Activated CD8-positive, alpha-beta T cell treated with anti-CD3 and anti-CD28 coated beads, Interleukin-2, amount 10 ng/mL, durations not matched to agents 7 days and 5 days (primary cell): ENCODE measurements at places on chromosomes 13 and 19.
A peak's percentile ranks its signal among the peaks of the same experiment; 100 is the strongest.

DNA sequence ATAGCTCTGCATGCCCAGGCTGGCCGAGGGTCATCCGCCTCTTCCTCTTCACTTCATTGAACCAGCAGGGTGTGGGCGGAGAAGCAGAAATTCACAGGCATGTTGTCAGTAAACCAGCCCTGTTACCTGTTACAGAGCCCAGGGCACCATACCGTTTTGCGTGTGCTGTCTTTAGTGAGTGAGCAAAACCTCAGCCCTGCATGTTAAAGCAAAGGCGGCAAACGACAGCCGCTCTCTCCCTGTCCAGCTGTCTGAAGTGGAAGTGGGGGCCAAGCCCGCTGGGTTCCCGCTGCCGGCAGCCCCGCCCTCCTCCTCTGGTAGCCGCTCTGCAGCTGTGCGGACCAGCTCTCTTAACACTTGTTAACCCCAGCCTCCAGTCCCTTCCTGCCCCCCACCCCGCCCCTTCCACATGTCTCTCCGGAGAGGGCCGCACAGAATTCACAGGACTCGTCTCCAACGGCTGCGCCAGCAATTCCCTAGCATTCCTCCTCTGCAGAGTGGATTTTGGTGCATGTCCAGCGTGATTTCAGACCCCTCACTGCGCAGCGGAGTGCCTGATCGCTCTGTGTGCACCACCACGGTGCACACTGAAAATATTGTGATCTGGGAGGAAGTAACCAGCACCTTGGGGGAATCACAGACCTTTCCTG is 12.7 kb downstream of the KLHL26 start:
- DNase-seq: no peak
- no peaks in the 10 kb centered on the region for H3K36me3 ChIP-seq
- H3K27ac ChIP-seq: no peak overlapping the region

GRCh38 chr19:29084266-29084665 is 128.7 kb downstream of the UQCRFS1 start:
- no peaks in the 10 kb centered on the region for H3K27me3 ChIP-seq
- no peak overlapping the region for H3K4me3 ChIP-seq
- H3K36me3 ChIP-seq: no peaks in the 10 kb centered on the region
- no peak overlapping the region for H3K27ac ChIP-seq

DNA sequence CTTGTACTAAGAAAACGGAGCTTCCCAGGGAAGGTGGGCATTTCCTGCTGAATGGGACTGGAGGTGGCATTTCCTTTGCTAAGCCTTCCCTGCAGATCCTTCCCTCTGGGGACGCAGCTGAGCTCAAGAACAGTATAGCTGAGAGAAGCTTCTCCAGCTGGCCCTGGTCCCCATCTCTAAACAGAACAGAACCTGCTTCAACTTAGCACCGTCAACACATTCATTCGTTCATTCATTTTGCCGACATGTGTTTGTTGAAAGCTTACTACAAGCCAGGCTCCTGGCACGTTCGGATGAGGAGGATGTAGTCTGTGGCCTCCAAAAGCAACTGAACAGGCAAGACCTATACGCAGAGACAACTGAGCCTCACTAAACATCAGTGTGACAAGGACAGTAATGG is 36.6 kb upstream of the PEPD start:
- H3K36me3 ChIP-seq: no peaks in the 10 kb centered on the region
- no peaks in the 10 kb centered on the region for H3K4me1 ChIP-seq

DNA sequence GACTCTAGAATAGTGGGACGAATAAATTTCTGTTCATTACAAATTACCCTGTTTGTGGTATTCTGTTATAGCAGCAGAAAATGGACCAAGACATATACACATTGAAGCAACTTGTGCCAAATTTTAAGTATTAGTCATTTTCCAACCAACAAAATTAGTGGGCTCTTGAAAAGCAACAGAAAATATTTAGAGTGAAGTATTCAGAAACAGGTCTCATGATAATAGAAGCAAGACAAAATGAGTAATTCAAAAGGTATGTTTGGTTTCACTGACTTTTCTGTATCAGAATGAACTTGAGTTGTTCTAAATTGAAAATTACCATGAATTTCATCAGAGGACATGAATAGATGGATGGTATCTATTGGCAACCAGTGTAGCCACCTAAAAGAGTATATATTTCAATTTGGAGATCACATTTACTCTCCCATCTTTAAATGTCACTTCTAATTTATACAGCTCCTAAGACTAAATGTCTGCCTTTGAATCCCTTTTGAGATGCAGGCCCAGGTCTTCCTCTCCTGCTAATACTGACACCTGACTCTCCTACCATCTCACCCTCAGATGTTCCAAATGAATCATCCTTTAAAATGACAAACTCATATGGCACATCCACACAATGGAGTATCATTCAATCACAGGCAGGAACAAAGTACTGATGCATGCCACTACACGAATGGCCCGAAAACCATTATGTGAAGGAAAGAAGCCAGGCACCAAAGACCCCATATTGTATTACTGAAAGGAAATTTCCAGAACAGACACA is 40.7 kb upstream of the DOCK9 start:
- no peak overlapping the region for H3K4me3 ChIP-seq
- peaks cover 29% of the 10 kb centered on the region for H3K4me1 ChIP-seq
- H3K27ac ChIP-seq: no peak overlapping the region
- no peaks in the 10 kb centered on the region for H3K27me3 ChIP-seq

- peaks cover 13% of the 10 kb centered on the region for H3K4me1 ChIP-seq
- no peaks in the 10 kb centered on the region for H3K27me3 ChIP-seq
- H3K27ac ChIP-seq: no peak overlapping the region
- DNase-seq: no peak
Measured at GRCh38 chr19:35733180-35734125, 8.8 kb downstream of the IGFLR1 start.

DNA sequence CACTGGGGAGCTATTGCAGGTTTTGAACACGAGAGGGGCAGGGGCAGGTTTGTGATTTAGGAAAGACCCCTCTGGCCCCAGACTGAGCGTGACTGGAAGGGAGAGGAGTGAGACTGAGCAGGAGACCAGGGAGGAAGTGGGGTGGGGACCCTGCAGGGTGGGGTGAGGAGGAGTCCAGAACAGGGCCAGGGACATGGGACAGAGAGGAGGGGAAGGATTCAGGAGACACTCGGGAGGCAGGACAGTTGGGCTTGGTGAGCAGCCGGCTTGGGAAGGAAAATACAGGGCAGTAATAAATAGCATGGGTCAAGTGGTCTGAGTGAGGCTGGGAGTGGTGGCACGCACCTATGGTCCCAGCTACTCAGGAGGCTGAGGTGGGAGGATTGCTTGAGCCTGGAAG is 9.4 kb downstream of the FOSB start:
- H3K36me3 ChIP-seq: no peaks in the 10 kb centered on the region
- H3K4me1 ChIP-seq: peaks cover 38% of the 10 kb centered on the region
- peak overlapping the region; percentile 13 for H3K4me3 ChIP-seq
- no peak for DNase-seq

DNA sequence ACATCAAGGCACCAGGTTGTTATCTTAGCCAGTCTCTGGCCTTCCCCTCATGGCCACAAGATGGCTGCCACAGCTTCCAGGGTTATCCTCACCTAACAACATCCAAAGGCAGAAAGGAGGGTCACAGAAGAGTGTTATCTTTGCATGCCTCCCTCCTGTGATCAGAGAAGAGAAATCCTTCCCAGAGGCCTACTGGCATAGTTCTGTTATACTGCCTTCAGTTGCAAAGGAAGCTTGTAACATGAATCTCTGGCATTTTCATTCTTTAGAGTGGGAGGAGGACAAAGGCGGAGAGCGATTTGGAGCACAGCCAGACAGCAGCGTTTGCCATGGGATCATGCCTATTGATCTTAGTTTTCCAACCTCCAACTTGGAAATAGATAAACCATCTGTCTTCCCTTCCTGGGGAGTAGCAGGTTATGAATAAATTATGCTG is 135.7 kb downstream of the DNAJC15 start:
- H3K27ac ChIP-seq: no peak overlapping the region
- no peak overlapping the region for H3K4me3 ChIP-seq
- no peaks in the 10 kb centered on the region for H3K4me1 ChIP-seq
- no peaks in the 10 kb centered on the region for H3K36me3 ChIP-seq
- H3K27me3 ChIP-seq: peaks cover 2% of the 10 kb centered on the region

GRCh38 chr13:25943081-25943480 is 108.7 kb downstream of the SHISA2 start:
- no peak overlapping the region for H3K4me3 ChIP-seq
- H3K4me1 ChIP-seq: peaks cover 13% of the 10 kb centered on the region
- H3K27me3 ChIP-seq: no peaks in the 10 kb centered on the region
- H3K36me3 ChIP-seq: no peaks in the 10 kb centered on the region
- no peak overlapping the region for H3K27ac ChIP-seq

DNA sequence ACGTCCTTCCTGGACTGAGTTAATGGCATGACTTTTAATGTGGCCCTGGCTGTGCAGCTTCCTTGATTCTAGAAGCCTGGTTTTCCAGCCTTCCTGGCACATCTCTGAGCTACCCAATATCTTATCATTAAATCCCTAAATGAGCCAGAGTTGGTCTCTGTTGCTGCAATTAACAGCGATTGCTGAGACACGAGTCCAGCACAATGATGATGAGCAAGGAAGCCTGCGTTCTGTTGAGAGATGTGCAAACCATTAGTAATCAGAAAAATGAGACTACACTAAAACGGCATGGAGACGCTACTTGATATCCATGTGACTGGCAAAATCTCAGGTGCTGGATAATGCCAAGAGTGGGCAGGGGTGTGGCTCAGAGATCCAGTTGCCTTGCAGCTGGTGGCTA is 26.2 kb downstream of the GPR42 start:
- no peak overlapping the region for H3K27ac ChIP-seq
- no peak overlapping the region for H3K4me3 ChIP-seq
- no peaks in the 10 kb centered on the region for H3K36me3 ChIP-seq
- no peak for DNase-seq
- H3K27me3 ChIP-seq: peaks cover 6% of the 10 kb centered on the region

DNA sequence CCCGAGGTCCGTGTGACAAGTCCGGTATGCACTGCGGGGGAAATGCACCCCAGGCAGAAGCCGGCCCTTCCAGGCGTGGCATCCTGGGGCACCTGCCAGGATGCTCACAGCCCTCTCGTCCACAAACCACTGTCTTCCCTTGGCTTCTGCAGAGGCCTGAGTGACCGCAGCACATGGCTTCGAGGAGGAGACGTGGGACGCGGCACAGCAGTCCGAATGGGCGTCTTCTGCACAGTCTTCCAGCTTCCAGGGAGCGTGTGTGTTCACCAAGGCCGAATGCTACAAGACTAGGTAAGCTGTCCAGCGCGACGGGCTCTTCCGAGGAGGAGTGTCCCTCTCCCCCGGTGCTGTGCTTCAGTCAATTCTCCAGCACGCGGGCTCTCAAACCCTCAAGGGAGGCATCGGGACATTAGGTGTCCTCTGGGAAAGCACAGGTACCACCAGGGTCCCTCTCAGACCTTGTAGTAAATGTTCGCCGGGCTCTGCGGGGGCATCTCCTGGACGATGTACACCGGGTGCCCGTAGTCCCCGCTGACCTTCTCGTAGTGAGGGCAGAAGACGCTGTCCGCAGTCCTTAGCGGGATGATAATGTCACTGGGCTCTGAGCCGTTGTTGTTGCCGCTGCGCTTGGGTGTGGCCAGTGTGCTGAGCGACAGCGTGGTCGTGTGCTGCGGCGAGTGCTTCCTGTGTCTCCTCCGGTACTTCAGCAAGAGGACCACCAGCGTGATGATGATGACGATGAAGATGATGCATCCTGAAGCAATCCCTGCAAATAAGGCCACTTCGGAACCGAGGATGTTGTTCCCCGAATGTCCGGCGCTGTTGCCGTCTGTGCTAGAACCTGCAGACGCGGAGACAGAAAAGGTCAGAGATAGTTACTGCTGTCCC is 42.6 kb downstream of the EFNB2 start:
- peaks cover 54% of the 10 kb centered on the region for H3K27me3 ChIP-seq
- H3K27ac ChIP-seq: no peak overlapping the region
- no peaks in the 10 kb centered on the region for H3K36me3 ChIP-seq
- DNase-seq: no peak

DNA sequence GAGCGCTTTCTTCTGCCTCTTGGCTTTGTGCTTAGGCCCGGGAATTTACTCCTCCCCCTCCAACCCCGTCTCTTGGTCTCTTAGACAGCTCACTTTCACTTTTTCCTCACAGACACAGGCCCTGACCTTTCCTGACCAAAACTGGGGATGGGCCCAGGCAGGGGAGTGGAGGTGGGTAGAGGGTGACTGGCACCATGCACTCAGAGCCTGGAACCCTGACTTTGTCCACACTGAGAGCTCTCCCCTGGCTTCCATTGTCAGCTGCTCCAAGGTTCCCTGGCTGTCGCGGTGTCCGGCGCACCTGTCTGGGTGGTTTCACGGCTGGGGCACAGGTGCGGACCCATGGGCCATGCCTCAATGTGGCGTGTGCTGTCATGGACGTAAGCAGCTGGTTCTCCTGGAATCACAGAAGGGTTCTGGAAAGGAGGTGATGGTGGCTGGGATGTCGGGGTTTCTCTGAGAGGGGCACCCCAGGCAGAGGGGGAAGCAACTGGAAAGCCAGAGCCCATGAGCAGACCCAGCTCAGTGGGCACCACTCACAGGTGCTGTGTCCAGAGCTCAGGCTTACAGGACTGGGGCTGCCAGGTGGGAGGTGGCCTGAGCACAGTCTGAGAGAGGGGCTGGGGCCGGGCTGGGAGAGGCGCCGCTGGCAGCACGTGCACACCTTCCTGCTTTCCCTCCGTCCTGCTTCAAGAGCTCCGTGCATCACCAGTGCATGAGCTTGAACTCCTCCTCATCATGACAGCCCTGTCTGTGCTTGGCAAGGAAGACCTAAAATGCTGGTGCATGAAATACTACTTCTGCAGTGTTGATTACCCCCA is 28.0 kb upstream of the C1QTNF9 start:
- no peaks in the 10 kb centered on the region for H3K27me3 ChIP-seq
- H3K36me3 ChIP-seq: peaks cover 50% of the 10 kb centered on the region
- no peak for DNase-seq

DNA sequence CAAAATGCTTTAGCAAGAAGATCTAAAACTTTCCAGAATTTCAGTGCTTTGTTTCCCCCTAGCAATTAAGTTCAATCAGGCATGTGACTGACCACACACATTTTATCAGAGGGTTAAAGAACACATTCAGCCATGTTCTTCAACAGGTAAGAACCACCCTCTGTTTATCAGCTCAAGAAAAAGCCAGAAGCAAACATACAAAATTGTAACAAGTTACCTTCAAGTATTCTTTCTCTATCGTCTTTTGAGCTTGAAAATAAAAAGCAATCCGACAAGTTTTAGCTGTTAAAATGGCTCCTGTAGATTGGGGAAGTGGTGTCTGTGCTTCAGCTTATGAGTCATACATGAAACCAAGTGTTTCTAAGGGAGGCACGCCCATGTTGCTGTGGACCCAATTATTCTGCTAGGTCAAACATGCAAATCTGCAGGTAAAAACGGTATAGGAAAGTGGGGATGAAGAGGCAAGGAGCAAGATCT is at the start of gene ELF1:
Gene ELF1 (minus strand): TSS at position 306 of the 477 bp plus-strand sequence. CDS start 37,262 bp downstream, outside the sequence.
- H3K36me3 ChIP-seq: peaks cover 23% of the 10 kb centered on the region
- H3K4me3 ChIP-seq: peak within 1 kb of the TSS; percentile 89
- H3K4me1 ChIP-seq: peaks cover 42% of the 10 kb centered on the region
- peak; percentile 78 for DNase-seq
- H3K27ac ChIP-seq: peak within 1 kb of the TSS; percentile 99

GRCh38 chr13:30408319-30409101 is 13.8 kb upstream of the UBE2L5 start:
- peak; percentile 93 for DNase-seq
- H3K4me3 ChIP-seq: peak overlapping the region; percentile 52
- peaks cover 10% of the 10 kb centered on the region for H3K27me3 ChIP-seq
- H3K27ac ChIP-seq: peak overlapping the region; percentile 55

- H3K4me1 ChIP-seq: peaks cover 41% of the 10 kb centered on the region
- H3K27ac ChIP-seq: no peak overlapping the region
- no peak overlapping the region for H3K4me3 ChIP-seq
- DNase-seq: no peak
Measured at GRCh38 chr13:24218977-24219376, 58.5 kb downstream of the SPATA13 start.
